Thoracic aorta (tissue), 2 donors: ENCODE measurements at places on chromosomes 12 and 14.

DNA sequence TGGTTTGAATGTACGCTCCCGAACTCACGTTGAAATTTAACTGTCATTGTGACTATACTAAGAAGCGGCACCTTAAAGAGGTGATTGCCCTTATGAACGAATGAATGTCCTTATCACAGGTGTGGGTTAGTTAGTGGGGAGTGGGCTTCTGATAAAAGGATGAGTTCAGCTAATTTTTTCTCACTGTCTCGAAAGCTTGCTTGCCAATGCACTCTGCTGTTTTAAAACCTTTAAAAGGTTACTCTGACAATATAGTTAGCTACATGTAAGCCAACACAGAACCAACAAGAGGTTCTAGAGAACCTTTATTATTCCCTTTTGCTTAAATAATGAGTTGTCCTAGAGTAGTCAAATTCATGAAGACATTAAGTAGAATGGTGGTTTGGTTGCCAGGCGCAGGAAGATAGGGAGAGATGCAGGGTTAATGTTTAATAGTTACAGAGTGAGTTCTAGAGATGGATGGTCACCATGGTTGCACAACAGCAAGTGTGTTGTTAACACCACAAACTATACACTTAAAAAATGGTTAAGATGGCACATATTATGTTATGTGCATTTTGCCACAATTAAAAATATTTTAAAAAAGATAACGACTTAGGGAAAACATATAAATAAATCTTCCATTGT lies 26.3 kb downstream of the RTN1 start:
- DNase-seq, result no peak

- no peak for DNase-seq
Observed at GRCh38 chr14:80996049-80996901, 40.9 kb downstream of the TSHR start.

DNA sequence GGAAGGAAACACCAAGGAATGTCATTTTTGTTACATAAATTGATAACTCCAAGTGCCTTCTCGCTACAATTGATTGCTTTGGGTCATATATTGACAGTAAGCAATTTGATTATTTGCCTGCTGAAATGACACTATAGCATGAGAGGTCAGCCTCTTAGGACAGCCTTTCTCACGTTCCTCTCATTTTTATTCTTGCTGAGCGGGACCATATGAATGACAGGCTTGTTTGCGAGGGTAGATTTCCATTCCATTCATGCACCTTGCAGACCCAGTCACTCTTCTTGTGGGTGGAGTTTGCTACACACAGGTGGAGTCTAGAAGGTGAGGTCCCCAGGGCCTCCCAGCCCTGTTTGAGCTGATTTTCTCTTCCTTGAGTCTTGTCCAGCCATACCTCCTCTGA lies 27.3 kb downstream of the DAAM1 start:
- DNase-seq, result no peak

GRCh38 chr12:75722714-75723200 lies 211.3 kb upstream of the KRR1 start:
- DNase-seq, result peak; percentile 19

DNA sequence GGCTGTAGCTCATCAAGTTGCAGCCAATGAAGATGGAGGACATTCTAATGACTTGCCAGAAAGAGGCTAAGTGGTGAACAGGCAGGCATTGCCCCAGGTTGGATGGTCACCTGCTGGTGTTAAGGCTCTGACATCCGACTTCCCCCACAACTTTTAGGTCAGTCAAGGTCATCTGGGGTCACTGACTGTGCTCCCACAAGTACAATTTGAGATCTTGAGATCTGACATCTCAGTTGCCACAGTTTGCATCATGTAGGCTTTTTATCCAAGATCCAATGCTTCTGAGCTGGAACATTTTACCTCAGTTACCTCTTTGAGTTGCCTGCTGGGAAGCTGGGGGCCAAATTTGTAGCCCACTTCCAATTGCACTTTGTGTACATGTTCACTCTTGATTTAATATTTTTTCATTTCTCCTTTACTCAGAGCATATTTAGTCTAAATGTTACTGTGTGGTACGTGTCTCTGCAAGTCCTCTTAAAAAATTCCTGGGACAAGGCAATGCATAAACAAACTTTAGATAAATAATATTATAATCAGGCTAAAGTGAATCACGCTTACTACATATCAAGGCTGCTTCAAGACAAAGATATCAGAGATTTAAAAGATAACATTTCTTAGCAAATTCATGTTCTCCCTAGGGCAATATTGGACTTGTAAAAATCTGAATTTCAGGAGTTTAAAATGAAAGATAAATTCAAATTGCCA lies 61.4 kb downstream of the SEL1L start:
- no peak for DNase-seq

GRCh38 chr12:96811083-96811482 lies 96.0 kb upstream of the NEDD1 start:
- DNase-seq, result no peak

GRCh38 chr14:74574090-74574433 lies 38.0 kb downstream of the LTBP2 start:
- DNase-seq, result no peak

GRCh38 chr12:15899282-15899870 lies 11.8 kb upstream of the DERA start:
- DNase-seq, result no peak

DNA sequence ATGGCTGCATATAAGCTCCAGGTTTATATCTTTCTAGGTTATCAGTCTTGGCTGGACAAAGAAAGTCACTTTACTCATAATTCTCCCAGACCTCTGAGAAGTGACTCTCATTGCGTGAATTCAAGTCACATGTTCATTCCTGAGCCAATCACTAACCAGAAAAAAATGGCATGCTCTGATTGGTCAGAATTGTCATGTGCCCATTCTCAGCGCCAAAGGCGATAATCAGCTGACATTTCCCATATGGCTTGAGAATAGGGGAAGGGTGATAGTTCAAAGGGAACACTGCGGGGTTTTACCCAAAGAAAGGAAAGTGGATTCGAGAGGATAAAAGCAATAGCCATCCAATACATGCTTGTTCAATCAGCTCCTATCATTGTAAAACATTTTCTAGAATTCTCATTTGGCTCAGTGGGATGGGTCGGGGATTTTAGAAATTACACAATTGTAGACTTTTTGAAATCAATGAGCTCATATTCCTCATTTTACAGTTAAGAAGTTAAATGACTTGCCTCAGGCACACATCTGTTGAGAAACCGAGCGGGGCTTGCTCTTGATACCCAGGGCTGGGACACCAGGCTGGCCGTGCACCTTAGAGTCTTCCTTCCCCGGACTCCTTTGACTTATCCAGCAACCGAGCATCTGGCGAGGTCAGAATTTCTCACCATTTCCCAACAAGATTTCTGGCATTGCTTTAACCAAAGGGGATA lies 454.0 kb upstream of the TBX3 start:
- no peak for DNase-seq

- DNase-seq, result no peak
Observed at GRCh38 chr14:34628681-34629135, 1.2 kb downstream of the SNX6 start.

DNA sequence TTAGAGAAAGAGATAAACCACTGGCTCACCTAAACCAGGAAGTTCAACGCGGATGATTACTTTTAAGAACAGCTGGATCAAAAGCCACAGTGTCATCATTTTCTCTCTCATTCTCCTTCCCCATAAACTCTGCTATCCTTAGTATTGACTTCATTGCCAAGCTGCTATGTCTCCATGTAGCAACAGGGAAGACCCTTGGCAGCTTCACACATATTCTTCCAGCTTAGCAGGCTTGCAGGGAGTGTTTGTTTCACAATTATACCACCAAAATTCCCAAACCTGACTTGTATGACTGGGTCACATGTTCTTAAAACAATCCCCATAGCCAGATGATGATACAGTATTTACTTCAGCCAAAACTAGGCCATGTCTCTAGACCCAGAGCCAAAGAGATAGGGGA lies 235.5 kb downstream of the PAWR start:
- no peak for DNase-seq

DNA sequence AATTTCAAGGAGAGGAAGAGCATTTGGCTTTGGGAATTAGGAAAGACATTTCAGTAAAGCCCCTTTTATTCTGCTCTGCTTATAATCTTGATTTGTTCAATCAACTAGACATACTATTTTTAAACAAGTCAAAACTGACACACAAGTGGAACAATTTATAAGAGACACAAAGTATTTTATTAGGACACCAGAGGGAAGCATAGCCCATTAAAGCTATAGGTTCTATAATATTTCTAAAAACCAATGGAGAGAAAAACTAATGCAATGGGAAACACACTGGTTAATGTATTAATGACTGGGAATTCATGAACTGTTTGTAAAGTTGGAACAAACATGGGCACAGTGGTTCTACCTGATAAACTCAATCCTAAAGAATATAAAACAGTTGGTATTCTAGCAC lies 15.3 kb upstream of the CERS5 start:
- DNase-seq, result no peak

GRCh38 chr12:120090206-120090605 lies 26.3 kb downstream of the RAB35 start:
- DNase-seq, result no peak

GRCh38 chr12:2129076-2129475 lies 76.3 kb downstream of the CACNA1C start:
- no peak for DNase-seq

GRCh38 chr12:96240656-96241055 lies 46.5 kb downstream of the ELK3 start:
- DNase-seq, result no peak

- DNase-seq, result no peak
Observed at GRCh38 chr12:92732216-92732615, 29.4 kb downstream of the PLEKHG7 start.

GRCh38 chr12:42039176-42039575 lies 105.5 kb downstream of the GXYLT1 start:
- DNase-seq, result no peak

GRCh38 chr12:89960011-89960507 lies 251.4 kb upstream of the ATP2B1 start:
- DNase-seq, result no peak

DNA sequence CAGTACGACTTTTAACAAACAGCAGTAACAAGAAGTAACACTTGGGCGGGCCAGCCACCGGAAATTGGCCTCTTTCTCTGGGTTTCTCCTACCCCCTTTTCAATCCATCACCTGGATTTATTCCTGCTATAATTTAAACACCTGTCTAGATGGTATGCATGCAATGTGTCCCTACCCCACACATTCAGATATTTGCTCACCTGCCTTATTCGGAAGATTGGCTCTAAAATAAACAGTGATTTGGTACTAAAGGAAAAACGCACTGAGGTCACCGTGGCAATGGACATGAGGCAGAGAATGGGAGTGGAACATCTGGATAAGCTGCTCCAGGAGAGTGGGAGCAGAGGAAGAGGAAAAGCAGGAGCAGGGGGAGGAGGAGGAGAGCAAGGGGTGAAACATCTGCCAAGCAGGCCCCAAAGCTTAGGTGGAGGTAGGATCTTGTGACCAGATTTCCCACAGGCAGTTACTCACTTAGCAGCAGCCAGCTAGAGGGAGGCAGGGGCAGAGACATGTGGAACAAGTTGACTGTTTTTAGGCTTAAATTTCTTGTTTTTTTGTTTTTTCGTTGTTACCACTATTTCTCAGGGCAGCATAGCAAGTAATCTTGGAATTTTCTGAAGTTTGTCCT lies 150.9 kb downstream of the TTLL5 start:
- DNase-seq, result no peak

DNA sequence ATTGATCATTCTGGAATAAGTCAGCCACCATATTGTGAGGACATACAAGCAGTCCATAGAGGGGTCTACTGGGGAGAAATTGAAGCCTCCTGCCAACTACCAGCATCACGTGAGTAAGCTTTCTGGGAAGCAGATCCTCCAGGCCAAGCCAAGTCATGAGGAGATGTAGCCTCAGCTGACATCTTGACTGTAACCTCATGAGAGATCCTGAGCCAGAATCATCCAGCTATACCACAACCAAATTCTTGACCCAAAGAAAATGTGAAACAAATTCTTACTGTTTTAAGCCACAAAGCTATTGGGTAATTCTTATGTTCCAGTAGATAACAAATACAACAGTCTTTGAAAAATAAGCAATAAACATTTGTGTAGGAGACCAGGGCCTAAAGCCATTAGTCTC lies 479.4 kb upstream of the DCN start:
- no peak for DNase-seq

- no peak for DNase-seq
Observed at GRCh38 chr12:52074971-52075724, 4.4 kb upstream of the SMIM41 start.

GRCh38 chr12:72207486-72208409 lies 64.4 kb upstream of the TRHDE start:
- DNase-seq, result no peak

GRCh38 chr12:133080026-133080367 lies 726 bp upstream of the ZNF140 start:
- peak; percentile 96 for DNase-seq

GRCh38 chr14:88364710-88365413 lies 20.6 kb upstream of the SPATA7 start:
- no peak for DNase-seq

DNA sequence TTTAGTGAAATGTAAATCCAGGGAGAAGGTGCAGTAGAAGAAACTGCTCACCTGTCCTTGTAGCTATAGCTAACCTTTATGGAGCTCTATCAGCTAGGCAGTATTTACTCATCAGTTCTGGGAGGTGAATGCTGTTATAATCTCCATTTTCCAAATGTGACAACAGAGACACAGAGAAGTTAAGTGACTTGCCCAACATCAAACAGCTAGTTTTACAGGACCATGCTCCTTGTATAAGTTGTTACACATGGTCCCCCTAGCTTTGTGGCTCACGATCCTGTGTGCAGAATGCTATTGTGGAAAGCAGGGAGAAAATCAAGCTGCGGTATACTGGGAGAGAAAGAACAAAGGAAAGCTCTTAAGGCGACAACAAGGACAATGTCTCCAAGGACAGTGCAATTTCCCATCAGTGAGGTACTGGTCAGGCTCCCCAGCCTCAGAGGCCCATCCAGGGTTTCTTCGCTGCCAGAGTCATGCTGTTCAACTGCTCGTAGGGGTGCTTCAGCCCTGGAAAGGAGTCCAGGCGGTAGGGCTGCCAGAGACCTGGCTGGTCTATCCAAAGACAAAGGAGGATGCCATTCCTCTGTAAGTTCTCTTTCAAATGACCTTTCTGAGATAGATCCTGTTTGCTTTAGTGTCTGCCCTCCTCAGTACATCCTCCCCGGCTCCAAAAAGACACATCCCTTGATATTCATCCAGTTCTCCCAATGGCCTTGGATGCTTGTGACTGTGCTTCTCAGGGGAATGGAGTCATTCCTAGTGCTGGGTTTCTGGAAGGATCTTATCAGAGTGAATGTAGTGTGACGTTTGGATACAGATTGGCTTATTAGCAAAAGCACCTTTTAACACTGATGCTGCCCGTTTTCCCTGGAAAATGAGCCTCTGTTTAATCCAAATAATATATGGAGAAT lies 95.5 kb downstream of the ARF6 start:
- no peak for DNase-seq

GRCh38 chr12:57755454-57756372 lies 810 bp downstream of the MARCHF9 start:
- DNase-seq, result no peak

- no peak for DNase-seq
Observed at GRCh38 chr12:130249376-130249775, 87.1 kb downstream of the FZD10 start.

- DNase-seq, result no peak
Observed at GRCh38 chr12:101945369-101946232, 68.2 kb downstream of the DRAM1 start.

GRCh38 chr12:5718073-5718472 lies 227.0 kb downstream of the ANO2 start:
- DNase-seq, result no peak

GRCh38 chr12:111270239-111270638 lies 98.7 kb downstream of the PHETA1 start:
- DNase-seq, result no peak

GRCh38 chr14:22412926-22413411 lies 176.1 kb downstream of the DAD1 start:
- no peak for DNase-seq

- no peak for DNase-seq
Observed at GRCh38 chr12:45130881-45131281, 80.0 kb upstream of the DBX2 start.
